Activated gamma-delta T cell treated with anti-CD3 and anti-CD28 coated beads, Interleukin-2, amount 50 U/mL, for 16 hours (primary cell): ENCODE measurements at places on chromosomes 2 and 18.

GRCh38 chr18:24868760-24869237 is 408.4 kb downstream of the HRH4 start:
- no peak for DNase-seq

DNA sequence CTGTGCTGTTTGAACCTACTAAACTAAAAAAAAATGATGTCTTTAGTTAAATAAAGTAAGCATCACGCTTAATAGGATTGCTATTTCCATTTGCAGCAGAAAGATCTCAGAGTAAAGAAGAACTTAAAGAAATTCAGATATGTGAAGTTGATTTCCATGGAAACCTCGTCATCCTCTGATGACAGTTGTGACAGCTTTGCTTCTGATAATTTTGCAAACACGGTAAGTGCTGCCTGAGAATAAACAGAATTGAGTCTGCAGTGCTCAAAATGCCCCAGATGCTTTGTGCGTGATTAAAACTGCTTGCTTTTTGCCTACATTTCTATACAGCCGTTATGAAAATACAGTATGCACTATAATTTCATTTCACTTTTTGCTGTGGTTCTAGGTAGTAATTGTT is 3.9 kb downstream of the CDCA7 start:
- no peak for DNase-seq

DNA sequence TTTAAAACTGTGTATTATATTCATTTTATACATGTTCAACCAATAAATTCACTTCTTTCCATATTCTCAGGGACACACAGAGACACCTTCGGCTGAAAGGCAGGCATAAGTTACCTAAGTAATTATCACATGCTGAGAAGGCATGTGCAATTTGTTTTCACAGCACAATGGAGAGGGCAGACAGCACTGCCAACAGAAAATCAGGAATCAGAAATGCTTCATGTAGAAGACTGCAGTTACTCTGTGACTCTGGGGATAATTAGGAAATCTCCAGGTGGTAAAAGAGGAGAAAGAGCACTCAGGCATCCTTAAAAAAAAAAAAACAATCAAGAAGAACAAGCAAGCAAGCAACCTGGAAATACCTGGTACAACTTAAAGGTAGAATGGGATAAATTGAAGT is 49.3 kb downstream of the DSEL start:
- no peak for DNase-seq

DNA sequence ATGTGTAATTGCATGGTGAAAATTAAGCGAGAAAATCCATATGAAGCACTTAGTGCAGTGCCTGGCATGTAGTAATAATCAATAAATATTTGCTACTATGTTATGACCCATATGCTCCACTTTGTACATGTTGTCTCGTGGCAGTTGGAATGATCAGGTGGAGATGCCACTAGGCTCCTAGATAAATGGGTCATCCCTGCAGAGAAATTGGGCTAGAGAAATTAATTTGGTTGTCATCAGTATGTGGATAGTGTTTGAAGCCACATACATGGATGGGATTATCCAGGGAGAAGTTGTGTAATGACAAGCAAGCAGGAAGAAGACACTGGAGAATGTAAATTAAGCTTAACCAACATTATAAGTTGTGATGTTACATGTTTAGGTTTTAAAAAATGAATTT is 33.0 kb downstream of the ACYP2 start:
- no peak for DNase-seq

GRCh38 chr2:160141912-160142311 is 58.2 kb downstream of the ITGB6 start:
- no peak for DNase-seq

- no peak for DNase-seq
Observed at GRCh38 chr18:21387886-21388285, 145.9 kb downstream of the GREB1L start.

DNA sequence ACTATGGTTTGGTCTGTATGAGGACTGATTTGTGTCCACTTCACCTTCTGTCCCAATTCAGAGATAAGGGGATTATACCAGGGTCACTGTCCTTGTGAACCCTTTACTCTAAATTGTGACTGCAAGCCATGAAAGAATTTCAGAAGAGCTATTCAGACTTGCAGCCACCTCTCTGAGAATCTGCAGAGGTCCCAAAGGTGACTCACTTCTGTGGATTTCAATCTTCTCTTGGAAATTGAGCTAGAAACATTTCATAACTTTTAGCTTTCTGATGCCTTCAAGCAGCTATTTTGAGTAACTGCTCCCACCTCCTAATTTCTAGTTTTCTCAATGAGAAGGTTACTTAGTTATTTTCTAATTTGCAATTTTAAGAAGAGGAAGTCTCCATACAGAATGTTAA is 1242.4 kb upstream of the ACVR2A start:
- DNase-seq: no peak

- no peak for DNase-seq
Observed at GRCh38 chr18:50832754-50833153, 12.9 kb upstream of the MRO start.

GRCh38 chr2:221708902-221709301 is 136.8 kb upstream of the EPHA4 start:
- DNase-seq: no peak

GRCh38 chr2:66497431-66498288 is 62.7 kb downstream of the MEIS1 start:
- no peak for DNase-seq

- no peak for DNase-seq
Observed at GRCh38 chr2:7701791-7702190, 784.6 kb downstream of the RNF144A start.

DNA sequence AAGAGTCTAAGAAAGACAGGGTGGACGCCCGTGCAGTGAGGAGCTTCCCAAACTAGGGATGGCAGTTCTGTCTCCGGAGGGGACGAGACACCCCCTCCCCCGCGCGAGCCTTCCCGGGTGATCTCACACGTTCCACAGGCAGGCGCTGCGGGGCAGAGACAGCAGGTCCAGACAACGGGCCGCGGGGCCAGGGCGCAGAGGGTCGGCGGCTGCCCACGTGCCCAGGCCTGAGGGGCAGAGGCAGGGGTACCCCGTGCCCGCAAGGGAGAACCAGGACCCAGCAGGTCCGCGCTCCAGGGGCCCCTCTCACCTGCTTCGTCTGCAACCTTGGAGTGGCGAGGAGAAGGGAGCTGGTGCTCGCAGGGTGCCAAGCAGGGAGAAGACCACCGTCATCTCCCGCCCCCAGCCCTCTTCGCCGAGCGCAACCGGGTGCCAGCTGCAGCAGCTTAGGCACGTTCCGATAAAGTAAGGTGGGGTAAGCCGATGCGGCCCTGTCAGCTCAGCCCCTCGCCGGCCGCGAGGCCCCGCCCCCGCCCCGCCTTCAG is at the start of gene GPR155:
GPR155 (minus strand) TSS at position 467 of the 545 bp plus-strand sequence. CDS start 5,073 bp downstream, outside the sequence.
- DNase-seq: peak; percentile 14

GRCh38 chr2:209334188-209335017 is 89.4 kb upstream of the MAP2 start:
- DNase-seq: no peak

- DNase-seq: no peak
Observed at GRCh38 chr2:74053959-74054715, 69.4 kb downstream of the TET3 start.

DNA sequence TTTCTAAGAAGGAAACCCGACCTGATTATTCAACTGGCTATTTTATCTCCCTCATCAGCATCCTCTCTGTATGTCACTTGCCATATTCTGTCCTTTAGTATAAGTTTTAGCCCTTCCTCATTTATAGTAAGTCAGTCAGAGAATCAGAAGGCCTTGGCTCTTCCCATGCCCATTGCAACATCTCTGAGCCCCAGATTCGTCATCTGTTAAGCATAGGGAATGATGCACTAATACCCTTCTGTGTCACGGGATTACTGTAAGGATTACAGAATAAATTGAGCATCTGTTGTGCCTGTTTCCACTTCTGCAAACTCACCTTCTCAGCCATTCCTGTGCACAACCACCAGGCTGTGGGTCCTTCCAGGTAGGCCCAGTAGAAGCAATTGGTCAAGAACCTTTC is 258.1 kb upstream of the RAB12 start:
- DNase-seq: no peak

- no peak for DNase-seq
Observed at GRCh38 chr2:192327576-192327975, 132.8 kb upstream of the TMEFF2 start.

DNA sequence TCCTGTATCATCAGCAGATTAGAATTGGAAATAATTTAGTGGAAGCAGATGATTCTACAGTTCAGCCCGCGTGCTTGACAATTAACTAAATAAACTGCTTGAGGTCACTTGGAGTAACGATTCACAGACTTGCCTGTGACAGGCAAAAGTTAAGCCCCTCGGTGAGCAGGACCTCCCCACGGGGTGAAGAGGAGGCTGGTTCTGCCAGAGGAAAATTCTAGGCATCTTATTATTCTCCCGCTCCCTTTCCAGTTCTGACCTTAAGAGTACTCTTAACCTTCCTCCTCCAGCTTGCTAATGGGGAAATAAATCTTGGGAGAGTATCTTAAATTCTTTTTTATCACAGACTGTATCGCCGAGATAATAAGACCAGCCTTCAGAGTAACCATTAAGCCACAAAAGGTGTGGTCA is 169.7 kb upstream of the SMAD2 start:
- no peak for DNase-seq

DNA sequence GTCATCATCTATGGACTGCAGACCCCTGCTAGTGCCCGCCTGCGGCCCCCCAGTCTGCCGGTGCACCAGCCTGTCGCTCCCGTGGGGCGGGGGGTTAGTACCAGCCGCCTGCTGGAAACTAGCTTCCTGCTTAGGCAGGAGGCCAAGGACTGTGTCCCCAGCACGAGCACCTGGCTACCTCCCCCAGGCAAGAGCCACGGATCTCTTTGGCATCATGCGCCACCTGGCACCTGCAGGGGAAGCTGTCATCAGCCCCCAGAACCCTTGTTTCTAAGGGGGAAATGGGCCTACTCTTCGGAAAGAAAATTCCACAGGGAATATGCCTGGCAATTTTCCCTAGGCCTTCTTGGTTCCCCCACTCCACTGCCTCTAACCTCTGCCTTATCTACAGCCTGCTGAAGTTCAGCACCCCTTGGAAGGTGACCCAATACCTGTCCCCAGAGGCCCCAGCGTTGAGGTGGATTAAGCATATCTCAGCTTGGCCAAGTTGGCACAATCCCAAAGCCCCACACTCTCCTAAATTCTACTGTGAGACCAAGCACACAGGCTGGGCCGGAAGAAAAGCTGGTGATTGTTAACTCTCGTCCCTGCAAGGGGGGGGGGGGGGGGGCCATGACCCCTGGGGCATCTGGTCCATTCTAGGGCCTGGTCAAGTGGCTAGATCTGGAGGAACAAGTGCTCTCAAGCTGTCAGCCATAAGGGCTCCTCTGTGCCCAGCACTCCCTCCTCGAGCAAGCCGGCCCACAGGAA is 62.0 kb upstream of the POMC start:
- DNase-seq: no peak

- DNase-seq: no peak
Observed at GRCh38 chr2:39160982-39161381, 40.1 kb upstream of the SOS1 start.

- DNase-seq: no peak
Observed at GRCh38 chr2:160901613-160902012, 258.6 kb upstream of the TANK start.

DNA sequence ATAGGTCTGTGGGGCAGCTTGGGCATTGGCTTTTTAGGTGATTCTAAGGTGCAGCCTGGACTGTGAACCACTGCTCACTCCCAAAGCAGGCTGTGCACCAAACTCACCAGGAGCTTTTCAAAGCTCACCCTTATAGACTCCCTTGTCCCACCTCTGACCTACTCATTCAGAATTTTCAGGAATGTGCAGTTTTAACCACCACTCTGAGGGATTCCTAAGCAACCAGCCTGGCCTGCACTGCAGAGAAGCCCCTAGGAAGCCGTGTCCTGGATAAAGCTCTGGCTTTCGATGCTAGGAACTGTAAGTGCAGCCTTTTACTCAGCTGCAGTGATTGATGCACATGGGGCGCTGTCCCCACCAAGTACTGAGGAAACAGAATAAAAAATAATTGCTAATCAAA is 33.0 kb downstream of the MRO start:
- no peak for DNase-seq

- DNase-seq: no peak
Observed at GRCh38 chr18:56563568-56563967, 74.8 kb downstream of the TXNL1 start.

- DNase-seq: no peak
Observed at GRCh38 chr18:34352385-34353163, 127.9 kb upstream of the NOL4 start.

GRCh38 chr2:150888337-150888736 is 373.3 kb downstream of the RBM43 start:
- DNase-seq: no peak

GRCh38 chr2:121579309-121579708 is 48.6 kb downstream of the RNU4ATAC start:
- DNase-seq: no peak

- no peak for DNase-seq
Observed at GRCh38 chr2:222722327-222722946, 51.0 kb downstream of the MOGAT1 start.

- no peak for DNase-seq
Observed at GRCh38 chr18:26003356-26003755, 87.1 kb downstream of the SS18 start.

DNA sequence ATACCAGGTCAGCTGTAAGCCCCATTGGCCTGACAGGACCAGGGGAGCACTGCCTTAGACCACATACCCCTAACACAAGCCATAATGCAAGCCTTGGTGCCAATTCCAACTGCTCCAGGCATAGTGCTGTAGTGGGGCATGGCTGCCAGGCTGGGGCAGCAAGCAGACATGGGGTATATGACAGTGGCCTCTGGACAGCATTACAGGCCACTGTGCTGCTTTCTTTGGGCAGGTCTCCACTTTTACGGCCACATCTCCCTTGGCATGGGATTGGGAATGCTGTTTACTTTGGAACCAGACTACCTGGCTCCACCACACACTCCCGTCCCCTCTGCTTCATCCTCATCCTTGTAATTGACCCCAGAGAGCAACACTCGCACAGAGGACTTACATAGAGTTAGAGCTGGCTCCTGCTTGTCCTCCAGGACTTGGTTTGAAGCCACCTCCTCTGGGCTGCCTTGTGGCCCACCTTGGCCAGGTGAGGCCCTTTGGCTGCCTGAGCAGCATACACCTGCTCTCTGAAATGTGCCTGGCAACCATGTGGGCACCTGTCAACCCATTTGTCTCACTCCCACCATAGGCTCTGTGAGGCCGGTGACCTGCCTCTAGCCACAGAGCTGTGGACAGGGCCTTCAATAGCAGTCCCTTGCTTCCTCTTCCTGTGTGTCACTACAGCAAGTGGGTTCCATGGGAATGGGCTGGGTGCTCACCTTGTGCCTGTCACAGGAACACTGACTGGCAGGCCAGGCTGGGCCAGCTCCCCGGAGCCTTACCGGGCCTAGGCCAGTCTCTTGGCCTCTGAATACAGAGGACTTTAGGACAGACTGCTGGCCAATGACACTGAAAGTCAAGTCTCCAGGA is 262.6 kb upstream of the HS6ST1 start:
- DNase-seq: no peak

- no peak for DNase-seq
Observed at GRCh38 chr18:49616618-49617328, 54.9 kb downstream of the LIPG start.

- no peak for DNase-seq
Observed at GRCh38 chr18:56977309-56977708, 169.6 kb upstream of the BOD1L2 start.
